Stimulated activated naive CD4-positive, alpha-beta T cell treated with Interleukin-2 at 50 U/mL for 16 hours (primary cell): ENCODE measurements at places on chromosomes 4 and X.
A peak's percentile ranks its signal among the peaks of the same experiment; 100 is the strongest.

DNA sequence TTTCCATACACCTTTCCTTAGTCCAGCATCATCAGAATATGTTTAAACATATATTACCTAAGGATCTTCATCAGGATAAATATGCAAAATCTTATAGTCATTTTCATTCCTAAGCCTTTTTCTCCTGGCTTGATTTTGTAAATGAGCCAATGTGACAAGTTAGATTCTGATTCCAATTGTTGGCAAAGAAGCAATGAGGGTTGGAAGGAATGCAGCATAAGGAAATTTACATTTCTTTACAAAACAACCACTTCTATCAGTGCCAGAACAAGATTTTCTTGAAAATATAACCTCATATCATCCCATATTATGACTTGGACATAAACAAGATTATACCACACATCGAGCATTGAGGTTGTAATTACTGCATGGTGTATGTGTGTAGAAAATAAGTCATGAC is 508.1 kb downstream of the TRAM1L1 start:
- DNase-seq = no peak

DNA sequence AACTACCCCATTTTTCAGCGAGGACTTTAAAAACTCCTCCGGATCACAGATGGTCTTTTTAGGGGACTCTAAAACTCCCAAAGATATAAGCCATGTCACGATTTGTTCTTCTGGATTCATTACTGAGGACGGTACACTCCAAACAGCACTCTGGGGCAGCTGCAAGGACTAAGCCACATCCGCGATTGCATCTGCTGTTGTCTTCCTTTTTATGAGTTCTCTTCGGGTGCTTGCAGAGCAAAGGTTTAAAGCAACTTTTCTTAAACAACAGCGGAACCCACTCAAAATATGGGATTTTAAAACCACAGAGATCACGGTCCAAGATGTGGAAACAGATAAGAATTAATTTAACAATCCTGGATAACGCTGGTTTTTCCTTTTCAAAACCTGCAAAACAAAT is at the start of gene ARHGEF6:
ARHGEF6 (minus strand) TSS at position 170 of the 400 bp plus-strand sequence; CDS start at position 120, 50 bp downstream.
- no peak for DNase-seq

DNA sequence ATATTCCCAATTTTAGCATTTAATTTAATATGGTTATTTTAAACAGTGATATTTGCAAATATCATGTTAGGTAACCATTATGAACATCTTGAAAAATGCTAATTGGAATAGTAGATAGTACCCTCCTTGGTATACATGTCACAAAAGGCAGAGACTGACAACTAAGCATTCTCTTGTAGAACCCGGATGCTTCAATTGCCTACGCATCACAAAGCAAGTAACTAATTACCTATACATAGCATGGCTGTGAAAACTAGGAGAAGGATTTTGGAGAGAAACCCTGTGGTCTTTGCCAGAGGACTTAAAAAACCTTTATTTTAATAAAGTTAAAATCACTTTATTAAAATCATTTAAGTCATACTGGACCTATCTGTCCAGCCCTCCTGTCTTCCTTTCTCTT is 764.1 kb upstream of the TENM3 start:
- DNase-seq = no peak

- DNase-seq = no peak
Observed at GRCh38 chr4:86092684-86093083, 267.2 kb downstream of the MAPK10 start.

- no peak for DNase-seq
Observed at GRCh38 chr4:159141193-159141592, 38.3 kb downstream of the RAPGEF2 start.

DNA sequence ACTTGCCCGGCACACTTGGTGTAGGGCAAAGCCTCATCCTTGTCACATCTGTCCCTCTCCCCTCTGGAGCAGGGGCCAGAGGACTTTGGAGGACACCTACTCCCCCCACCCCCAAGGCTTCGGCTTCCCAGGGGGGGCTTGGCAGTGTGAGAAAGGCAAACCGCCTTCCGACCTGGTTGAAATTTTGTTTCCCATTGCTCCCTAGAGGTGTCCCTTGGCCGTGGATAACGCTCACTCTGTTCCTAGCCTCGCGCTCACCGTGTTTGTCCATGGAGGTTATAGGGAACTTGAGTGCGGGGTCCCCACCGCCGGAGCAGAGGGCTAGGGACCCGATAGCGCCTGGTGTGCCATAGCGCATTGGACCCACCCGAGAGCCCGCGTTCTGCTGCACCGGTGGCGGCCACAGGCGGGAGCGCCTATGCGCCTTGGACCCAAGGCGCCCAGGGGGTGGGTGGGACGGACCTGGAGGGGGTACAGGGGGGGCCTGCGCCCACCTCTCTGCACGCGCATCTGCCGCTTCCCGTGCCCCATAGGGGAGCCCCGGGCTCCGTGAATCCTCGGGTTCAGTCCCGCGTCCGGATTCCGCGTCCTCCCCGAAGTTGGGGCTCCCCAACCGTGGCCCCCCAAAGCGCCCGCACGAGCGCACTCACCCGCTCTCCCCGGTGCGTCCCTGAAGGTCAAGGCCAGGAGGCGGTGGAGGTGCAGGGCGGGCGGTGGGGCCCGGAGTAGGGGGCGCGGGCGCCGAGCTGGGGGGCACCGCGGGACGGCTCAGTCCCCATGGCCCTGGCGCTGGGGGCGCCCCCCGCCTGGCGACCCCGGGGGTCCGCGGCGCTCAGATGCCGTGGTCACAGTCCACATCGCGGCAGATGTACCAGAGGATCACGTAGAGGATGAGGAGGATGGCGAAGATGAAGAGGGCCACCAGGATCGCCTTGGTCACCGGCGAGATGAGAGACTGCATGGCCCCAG is 82.7 kb upstream of the DHRSX start:
- DNase-seq = no peak

GRCh38 chr4:127881563-127881864 is 821 bp downstream of the PLK4 start:
- DNase-seq = no peak

DNA sequence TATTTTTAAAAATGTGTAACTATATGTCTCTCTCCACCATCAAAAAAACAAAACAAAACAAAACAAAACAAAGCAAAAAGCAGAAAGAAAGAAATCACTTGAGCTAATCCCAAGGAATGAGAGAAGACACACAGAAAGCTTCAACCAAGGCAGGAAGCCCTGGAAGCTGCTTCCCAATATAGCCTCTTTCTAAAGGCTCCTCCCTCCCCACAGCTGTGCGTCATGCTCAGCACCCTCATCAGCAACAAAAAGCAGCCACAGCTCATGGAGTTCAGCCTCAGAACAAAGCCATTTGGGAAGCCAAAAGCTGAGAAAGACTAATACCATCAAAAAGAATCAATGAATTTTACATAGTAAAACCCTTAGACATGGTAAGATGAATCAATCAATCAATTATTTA is 501.6 kb upstream of the SMIM31 start:
- DNase-seq = no peak

GRCh38 chr4:145183581-145183980 is 3.2 kb upstream of the OTUD4 start:
- no peak for DNase-seq

DNA sequence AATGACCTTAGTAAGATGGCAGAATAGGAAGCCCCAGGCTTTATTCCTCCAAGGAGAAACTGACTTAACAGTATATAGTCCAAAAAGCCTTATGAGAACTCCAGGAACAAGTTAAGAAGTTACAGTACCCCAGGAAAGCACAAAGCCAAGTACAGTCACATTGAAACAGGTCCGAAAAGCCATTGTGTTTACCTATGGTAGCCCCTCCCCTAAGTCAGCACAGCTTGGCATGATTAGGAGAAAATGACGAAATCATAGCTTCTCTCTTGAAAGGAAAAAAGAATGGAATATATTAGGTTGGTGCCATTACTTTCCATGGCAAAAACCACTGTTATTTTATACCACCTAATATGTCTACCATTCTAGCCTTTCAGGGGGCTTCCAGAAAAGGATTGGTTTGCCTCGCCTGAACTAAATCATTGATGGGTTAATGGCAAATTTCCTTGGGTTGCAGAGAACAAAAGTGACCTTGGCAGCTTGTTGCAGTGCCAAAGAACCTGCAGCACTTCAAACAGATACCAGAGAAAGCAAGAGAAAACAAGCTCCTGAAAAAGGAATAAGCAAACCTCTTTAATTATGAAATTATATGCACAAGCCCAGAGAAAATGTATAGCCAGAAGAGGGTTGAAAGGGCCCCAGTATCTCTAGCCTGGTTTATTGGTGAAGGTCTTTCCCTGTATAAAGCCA is 130.6 kb downstream of the PTCHD1 start:
- no peak for DNase-seq

DNA sequence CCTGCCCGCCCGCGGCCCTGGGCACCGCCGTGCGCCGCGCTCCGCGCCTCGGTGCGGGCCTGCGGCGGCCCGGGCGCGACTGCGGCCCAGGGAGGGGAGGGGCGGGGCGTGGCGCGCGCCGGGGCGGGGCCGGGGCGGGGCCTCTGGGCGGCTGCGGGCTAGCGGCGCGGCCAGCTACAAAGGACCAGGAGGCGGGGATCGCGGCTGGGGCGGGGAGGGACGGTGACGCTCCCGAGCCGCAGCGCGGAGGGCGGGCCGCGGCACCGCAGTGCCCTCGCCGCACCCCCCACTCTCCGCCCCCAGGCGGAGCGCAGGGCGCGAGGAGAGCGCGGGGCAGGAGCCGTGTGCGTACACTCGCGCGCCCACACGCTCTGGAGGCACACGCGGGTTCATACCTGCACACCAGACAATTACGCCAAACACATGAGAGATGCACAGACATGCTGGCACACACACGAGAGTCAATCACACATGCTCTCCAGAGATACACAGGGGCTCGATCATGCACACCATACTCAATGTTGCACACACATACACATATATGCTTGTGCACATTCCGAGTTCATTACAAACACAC is at the start of gene CRMP1:
CRMP1 (minus strand) TSS at position 83 of the 577 bp plus-strand sequence. CDS start 117 bp downstream, outside the sequence.
- DNase-seq = no peak

GRCh38 chrX:110698696-110699095 is 96.9 kb downstream of the CHRDL1 start:
- DNase-seq = no peak

DNA sequence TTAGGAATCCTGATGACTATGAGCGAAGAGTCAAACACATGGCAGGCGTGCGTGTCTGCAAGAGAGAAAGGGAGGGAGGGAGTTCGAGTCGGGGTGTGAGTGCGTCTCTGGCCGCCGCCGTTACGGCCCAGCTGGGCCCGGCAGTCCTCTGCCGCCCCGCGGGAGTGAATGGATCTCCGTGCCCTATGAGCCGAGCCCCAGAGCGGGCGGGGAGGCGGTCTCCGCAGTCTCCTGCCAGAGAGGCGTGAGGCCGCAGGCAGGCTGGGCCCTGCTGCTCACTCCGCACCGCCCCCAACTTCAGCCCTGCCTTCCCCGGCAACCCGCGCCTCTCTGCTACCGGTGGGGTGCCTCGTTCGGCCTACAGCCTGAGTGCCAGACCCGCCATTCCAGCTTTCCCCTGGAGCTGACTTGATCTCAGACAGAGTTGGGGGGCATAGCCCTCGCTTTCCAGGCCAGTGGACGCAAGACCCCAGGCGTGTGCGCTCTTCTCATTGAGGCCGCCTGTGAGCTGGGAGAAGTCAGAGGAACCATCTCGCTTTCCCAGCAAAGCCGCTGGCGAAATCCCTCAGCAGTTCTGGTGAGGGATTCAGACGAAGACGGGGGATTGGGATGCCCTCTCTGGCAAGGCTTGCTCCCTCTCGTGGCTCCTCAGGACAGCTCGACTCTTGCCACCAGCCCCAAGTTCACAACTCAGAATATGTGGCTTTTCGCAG is 1.4 kb downstream of the SLC16A2 start:
- peak; percentile 2 for DNase-seq

- DNase-seq = no peak
Observed at GRCh38 chrX:148381603-148382002, 118.8 kb upstream of the AFF2 start.

- DNase-seq = no peak
Observed at GRCh38 chr4:66516940-66517339, 846.7 kb upstream of the EPHA5 start.

- no peak for DNase-seq
Observed at GRCh38 chr4:154132406-154132805, 343.5 kb upstream of the SFRP2 start.

GRCh38 chrX:13283512-13283911 is 36.3 kb downstream of the ATXN3L start:
- DNase-seq = no peak

DNA sequence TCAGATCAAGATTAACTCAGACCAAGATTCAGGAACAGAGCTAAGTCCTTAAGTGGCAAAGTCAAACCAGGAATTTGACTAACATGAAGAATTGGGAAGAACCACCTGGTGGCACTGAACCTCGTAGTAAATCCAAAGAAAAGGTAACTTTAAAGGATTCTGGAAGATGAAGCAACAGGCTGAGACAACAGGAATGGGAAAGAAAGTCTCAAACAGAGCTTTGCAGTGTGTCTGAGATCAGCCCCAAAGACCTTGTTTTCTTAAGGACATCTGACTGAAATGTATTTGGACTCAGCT is 126.1 kb downstream of the ASB9 start:
- DNase-seq = no peak

GRCh38 chrX:94751611-94752010 is 1077.6 kb downstream of the FAM133A start:
- no peak for DNase-seq

- no peak for DNase-seq
Observed at GRCh38 chr4:77147079-77147782, 9.8 kb upstream of the CCNG2 start.

DNA sequence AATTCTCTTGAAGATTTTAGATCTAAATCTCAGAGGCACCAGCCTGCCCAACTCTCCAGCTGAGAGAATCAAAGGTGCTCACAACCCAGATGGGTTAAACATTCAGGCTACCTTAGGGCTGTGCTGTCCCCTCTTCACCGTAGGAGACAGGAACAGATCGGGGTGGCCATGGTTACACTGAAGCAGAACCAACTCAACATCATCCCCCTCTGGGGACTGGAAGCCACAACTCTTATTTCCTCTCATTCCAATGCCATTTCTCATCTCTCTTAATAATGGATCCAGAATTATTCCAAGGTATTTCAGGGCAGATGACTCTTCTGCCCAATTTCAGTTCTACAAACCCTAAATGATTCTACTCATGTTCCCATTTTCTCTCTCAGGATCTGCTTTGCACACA is 109.7 kb downstream of the NKX6-1 start:
- DNase-seq = no peak

GRCh38 chr4:47519239-47519883 is 34.3 kb downstream of the ATP10D start:
- no peak for DNase-seq

DNA sequence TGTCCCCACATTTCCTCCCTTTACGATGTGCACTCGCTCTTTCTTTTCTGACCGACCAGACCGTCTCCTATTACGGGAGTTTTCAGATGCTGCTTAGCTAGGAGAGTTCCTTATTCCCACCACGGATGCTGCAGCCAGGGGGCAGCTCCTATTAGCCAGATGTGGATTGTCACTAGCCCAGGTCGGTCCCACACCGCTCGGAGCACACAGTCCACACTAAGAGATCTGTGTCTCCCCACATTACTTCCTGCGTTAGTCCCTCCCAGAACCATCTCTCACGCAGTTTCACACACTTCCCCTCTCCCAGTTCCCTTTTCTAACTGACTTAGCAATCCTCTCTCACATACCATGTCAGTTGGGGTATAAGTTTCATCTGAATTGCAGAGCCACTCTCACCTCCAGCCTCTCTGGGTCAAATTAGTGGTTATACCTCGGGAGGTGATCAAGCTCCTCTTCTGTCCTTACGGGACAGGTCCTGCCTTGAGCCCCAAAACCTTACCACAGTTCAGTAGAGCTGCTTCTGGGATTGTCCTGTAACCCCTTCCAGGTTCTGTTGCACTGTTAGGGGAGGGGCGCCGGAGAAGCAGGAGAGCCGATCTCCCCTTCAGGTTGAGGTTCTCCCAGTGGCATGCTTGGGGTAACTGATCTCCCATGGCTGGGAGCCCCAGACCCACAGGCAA is 28.2 kb downstream of the SULT1E1 start:
- no peak for DNase-seq

- no peak for DNase-seq
Observed at GRCh38 chr4:82706349-82707000, 92.1 kb downstream of the SCD5 start.
